GM23248 (cell line): ENCODE measurements at places on chromosomes 7 and 10. TPM values are rescaled to one million over a fixed set of nuclear protein-coding genes. Genes with fewer than 3 reads are reported as not detected.
A peak's percentile ranks its signal among the peaks of the same experiment; 100 is the strongest.

GRCh38 chr7:30424506-30424905 is 54.1 kb downstream of the NOD1 start:
- DNase-seq = no peak

The KAZALD1 gene
- total RNA-seq = 42.6 and 62.6 TPM in 2 replicates

GRCh38 chr10:80064120-80064886 is 14.2 kb upstream of the TMEM254 start:
- DNase-seq = peak; percentile 41

DNA sequence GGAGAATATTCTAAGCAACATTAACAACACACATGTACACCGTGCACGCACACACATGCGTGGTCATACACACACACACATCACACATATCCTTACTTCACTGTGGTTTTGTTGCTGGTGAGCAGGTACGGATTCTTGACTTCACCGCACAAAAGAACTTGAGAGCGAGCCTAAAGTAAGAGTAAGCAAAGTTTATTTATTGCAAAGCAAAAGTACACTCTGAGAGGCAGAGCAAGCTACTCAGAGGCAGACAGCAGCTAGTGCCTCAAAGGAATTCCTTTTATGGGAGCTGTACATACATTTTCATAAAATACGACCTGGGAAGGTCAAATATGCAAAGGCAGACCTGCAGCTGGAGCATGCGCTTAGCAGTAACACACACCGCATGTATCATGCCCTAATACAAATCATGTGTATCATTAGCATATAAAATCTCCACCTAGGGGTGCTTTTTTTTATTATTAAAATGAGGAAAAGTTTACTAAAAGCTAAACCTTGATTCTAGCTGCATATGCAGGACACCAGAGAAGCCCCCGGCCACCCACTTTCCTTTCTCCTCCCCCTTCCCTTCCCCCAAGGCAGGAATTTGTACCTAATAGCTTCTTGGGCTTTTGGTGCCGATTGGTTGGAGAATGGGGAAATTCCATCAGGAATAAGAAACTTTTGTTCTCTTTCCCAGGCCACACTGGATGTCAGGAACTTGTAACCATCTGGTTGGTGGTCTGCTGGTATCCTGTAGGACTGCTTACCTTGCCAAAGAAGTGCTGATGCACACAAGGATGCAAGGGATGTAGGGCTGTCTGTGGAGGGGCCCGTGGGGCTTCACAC is 16.5 kb upstream of the GPR37 start:
- no peak for DNase-seq

The CACNA2D1 gene
- 21.2 and 31.1 TPM in 2 replicates for total RNA-seq

DNA sequence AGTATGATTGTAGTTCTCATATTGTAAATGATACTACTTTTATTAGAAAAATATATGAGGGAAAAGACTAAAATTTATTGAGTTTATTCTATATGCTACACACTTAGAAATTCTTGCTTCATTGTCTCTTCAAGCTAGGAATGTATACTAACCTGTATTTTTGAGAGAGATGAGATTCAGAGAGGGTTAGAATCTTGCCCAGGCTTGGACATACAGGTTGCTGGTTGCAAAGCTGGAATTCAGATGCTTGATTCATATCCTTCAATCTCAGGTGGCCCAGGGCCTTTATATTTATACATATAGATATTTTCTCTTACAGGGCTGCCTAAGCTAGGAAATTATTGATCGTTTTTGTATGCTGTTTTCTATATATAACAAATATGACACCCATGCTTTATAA is 324.2 kb downstream of the CDK14 start:
- DNase-seq = no peak

The C10orf90 gene
- total RNA-seq = 0.22 TPM in 1 of 2 replicates, not detected in the other

The HTR7 gene
- total RNA-seq = 0.89 and 1.2 TPM in 2 replicates

DNA sequence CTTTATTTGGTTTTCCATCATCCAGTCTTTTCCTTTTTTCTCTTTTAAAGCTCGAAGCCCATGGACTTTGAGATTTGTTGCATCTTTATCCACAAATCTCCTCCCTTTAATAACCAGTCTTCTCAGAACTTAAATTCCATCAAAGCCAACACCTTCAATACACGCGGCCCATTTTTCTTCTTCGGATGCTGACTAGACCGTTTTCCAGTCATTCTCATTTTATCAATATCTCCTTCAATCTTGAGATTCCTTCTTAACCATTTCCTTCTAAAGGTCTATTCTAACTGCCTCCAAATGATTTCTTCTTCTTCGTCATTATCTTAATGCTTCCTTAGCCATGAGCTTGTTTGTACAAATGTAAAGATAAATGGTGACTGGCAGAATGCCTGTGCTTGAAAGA is 173.5 kb downstream of the BAMBI start:
- DNase-seq = no peak

- peak; percentile 95 for DNase-seq
Observed at GRCh38 chr10:31650010-31650409, 278.6 kb downstream of the ARHGAP12 start.

DNA sequence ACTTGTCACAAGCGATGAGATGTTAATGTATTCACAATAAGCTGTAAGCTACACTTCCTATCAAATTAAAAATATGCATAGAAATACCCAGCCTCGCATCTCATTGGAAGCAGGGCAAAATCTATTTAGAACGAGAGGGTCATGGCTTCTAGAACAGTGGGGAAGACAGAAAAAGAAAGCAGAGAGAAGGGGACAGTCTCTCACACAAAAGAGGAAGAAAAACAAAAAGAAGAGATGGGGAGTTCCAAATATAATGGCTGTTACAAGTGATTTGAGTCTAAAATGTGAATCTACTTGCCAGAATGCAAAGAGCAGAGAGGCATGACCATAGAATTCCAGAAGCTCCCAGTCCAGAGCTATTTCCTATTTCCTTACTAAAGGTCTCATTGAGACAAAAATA is 13.8 kb downstream of the LRRN3 start:
- DNase-seq = no peak

The TMEM273 gene
- total RNA-seq = not detected in 2 replicates

The COBL gene
- not detected in 2 replicates for total RNA-seq

DNA sequence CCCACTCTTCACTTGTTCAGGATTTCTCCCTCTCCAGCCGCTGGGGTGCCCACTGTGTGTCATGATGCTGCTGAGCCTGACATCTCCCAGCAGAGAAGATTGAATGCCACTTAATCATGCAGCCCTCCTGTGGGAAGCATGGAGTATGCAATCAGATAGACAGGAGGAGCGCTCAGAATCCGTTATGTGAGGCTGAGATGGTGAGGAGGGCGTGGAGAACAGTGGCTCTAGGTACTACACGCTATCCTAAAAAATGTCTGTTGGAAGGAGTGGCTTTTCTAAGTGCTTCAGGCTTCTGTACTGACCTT is 334.3 kb downstream of the LRMDA start:
- DNase-seq = no peak

The EPO gene
- not detected in 2 replicates for total RNA-seq

The ARMH3 gene
- total RNA-seq = 5.6 and 9.0 TPM in 2 replicates
